ENCODE measurements at places on chromosomes 2 and 18.

DNA sequence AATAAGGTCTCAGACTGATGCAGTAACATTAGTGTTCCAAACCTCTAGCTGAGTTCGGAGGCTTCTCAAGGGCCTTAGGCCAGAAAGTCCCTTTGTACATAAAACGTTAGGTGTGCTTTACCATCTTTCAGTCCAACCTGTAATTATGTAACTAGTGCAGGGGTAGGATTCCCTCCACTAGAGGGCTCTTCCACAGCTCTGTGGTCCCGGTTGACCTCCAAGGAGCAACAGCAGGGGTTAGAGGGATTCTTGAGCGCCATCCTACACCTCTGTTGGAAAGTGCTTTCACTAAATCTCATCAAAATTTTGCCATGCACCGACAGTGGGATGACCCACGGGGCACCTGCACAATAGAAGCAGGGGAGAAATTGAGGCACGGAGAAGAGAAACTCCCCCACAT lies 155.8 kb upstream of the LRP1B start:
- no peak for DNase-seq

- DNase-seq, result no peak
These were observed 22.7 kb upstream of the MYO1B start for GRCh38 chr2:191222507-191222906.

DNA sequence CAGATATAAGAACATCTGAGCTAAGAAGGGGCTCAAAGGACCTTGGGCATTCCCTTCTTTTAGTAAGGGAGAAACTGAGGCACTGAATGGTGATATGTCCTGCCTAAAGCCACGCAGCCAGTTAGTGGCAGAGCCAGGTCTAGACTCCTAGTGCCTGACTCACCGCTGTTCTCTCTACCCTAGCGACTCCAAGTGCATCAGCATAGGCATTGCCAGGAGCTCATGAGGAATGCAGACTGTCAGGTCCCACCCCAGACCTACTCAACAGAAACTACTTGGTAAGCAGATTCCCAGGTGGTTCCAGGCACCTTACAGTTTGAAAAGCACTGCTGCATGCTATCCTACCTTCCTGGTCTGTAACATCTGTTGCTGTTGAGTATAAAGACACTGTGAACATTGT lies 158.9 kb downstream of the MSH2 start:
- DNase-seq, result no peak

GRCh38 chr18:79962835-79963657 lies 1.4 kb upstream of the HSBP1L1 start:
- no peak for DNase-seq

DNA sequence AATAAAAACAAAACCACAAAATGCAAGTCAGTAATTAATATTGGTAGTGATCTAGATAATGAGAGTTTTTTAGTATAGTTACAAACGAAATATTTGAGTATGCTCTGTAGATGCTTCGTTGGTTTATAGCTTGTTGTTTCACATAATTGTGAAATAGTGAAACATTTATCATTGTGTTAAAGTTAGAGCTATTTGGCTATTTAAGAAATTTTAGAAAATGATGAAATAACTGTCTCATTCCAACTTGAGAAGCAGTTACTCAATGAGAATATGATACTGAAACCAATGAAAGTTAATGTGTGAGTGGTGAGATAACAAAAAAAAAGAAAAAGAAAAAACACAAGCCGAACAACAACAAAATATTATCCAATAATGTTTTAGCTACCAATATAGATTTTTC lies 475.6 kb upstream of the ZEB2 start:
- no peak for DNase-seq

GRCh38 chr2:228681426-228681825 lies 499.9 kb upstream of the SPHKAP start:
- no peak for DNase-seq

GRCh38 chr2:99852956-99853355 lies 289.4 kb downstream of the AFF3 start:
- no peak for DNase-seq

DNA sequence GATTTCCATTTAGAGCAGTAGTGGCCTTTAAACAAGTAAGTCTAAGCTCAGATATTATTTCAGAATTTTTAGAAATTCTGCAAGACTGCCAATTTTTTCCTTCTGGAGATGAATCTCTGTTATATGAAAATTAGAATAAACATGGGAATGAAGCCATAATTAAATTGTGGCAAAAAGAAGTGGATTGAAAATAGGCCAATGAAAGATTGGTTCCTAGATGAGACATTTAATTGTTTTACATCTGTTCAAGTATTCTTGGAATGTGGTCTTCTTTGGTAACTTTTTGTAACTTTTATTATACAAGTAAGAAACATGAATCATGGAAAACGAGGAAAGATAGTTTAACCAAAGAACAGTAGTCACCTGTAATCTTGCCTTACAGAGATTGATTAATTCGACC lies 10.3 kb downstream of the CAD start:
- no peak for DNase-seq

- peak; percentile 17 for DNase-seq
These were observed 182.7 kb downstream of the RPIA start for GRCh38 chr2:88874063-88874657.

DNA sequence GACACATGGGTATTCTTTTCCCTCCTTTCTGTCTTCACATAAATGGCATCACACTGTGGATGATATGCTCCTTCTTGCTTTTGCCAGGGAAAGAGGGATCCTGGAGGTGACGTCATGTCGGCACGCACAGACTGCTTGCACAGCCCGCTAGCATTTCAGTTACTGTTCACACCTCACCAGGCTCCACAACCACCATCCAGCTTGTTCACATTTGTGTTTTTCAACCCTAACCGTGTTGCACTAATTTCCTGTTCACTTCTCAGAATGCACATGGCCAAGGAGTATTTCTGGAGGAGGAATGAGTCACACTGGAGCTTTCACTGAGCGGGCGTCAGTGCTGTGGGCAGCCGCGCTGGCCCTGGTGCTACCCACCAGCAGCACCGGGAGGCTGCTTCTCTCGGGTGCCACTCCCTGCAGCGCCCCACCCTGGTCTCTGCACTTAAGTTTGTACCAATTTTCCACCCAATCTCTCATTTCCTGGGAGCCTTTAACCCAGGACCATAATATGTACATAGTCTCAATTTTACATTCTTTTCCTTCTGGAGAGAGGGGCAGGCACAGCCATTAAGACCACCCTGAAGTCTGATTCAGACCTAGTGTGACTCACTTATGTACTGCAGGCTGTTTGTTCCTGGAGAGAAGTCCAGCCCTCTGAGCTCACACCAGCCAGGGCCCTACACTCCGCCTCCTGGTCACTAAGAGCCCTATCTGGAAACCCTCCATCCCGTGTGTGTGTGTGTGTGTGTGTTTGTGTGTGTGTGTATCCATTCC lies 65.1 kb downstream of the MBP start:
- DNase-seq, result peak; percentile 68

DNA sequence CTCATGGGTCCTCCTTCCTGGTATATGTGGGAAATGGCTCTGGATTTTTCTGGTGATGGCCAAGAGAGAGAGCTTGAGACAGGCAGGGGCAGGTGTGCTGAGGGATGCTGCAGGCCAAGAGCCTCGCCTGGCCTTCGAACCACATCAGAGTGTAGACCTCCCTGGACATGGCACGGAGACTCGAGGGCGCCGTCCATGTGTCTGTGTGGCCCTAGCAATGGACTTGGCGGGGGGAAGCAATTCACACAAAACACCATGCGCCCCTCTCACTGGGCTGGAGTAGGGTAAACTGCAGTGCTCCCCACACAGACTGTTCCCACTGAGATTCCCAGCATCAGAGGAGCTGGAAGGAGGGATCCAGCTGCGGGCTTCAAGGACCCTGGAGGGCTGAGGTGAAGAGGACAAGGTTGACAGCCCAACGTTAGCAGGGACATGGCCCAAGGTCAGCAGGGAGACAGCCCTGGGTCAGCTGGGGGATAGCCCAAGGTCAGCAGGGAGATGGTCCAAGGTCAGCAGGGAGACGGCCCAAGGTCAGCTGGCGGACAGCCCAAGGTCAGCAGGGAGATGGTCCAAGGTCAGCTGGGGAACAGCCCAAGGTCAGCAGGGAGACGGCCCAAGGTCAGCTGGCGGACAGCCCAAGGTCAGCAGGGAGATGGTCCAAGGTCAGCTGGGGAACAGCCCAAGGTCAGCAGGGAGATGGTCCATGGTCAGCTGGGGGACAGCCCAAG lies 75.4 kb upstream of the HDAC4 start:
- DNase-seq, result no peak

DNA sequence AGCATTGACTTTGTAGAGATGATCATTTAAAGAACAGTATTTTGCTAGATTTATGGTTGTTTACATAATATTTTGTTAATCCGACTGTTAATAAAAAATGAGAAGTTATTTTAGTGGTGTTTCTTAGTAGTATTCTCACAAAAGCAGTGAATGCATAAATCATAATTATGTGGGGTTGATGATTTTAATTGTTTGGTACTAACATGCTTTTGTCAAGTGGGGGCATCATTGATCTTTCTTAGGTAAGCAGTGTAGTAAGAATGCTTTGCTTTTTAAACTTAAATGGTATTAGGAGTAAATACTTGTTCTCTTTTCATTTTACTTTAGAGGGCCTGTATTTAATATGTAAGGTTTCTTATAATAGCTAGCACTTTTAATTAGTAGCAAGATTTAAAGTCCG lies 109.2 kb upstream of the OTX1 start:
- no peak for DNase-seq

- DNase-seq, result no peak
These were observed at the start of gene FRZB for GRCh38 chr2:182866461-182867406. TSS of gene FRZB (minus strand) at chr2:182866637. CDS start at chr2:182866552, 85 bp downstream.

DNA sequence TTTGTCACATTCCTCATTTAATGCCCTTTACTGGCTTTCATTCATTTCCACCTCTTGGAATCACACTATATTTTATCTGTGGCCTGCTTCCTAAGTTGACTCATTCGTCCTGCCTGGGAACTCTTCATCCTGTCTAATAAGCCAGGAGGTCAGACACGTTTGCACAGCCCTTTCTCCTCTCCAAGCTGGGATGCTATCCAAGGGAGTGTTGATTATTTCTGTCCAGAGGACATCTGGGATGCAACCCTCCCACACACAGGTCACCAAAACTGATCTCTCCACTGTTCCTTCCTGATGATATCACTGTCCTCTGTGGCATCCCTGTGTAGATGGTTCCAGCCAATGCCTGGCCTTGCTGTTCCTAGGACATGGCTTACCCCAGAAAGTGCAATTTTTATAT lies 79.8 kb upstream of the NOSTRIN start:
- DNase-seq, result no peak

- DNase-seq, result no peak
These were observed 177.9 kb downstream of the ANTXR1 start for GRCh38 chr2:69190743-69191404.

- DNase-seq, result no peak
These were observed 2.7 kb upstream of the VWA3B start for GRCh38 chr2:98084151-98084868.

DNA sequence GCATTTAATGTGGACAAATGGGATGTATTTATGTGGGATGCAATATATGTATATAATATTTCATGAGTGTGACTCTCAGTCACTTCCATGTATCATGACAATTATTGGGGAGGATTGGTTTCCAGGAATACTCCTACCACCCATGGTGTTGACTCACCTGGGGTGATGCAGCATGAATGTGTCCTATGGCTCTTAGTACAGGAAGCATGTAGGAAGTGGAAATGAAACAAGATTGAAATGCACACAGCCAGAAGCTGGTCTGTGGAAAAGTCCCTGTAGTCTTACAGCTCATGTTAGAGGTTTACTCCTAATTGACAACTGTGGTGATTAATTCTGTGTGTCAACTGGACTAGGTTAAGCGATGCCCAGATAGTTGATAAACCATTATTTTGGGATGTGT lies 89.3 kb upstream of the HAAO start:
- DNase-seq, result no peak

- no peak for DNase-seq
These were observed 55.4 kb downstream of the FAM171B start for GRCh38 chr2:186749219-186749618.

DNA sequence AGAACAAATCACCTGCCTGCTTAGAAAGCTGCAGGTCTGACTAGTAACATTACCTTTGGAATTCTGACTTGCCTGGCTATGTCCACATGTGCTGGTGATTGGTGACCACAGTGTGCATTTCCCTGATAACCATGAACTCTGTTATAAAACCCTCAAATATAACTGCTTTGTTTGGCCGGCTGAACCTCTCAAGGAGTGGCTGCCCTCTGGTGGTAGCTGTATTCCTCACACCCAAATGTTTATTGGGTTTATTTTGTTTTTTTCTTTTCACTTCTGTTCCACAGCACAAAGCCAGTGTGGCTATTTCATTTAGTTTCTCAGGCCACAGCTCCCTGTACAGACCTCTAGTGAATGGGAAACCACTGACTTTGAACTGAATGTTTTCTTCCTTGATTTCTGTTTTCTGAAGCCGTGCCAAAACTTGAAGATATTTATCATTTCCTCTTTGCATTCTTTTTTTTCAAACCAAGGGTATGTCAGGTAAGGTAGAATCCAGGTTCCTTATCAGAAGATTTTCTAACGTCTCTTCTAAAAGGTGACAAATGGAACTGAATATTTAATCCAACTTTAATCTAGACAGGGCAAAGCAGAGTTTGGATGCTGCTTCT lies 549.0 kb upstream of the VRK2 start:
- DNase-seq, result no peak

- DNase-seq, result no peak
These were observed 116.4 kb upstream of the NYAP2 start for GRCh38 chr2:225282858-225283710.

DNA sequence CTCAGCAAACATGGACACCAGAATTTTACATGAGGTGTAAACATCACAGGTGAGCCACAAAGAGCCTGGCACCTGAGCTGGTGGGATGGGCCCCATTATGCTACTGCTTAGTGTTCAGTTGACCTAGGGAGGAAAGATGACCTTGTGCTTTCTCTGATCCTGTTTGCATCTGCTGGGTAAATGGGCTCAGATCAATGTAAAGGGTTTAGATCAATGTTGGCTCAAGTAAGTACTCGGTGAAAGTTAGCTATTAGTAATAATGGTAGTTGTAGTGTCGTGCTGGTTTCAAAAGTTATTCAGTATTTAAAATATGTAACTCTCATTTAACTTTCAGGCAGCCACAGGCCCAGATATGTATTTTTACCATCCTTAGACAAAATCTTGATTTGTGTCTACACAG lies 19.8 kb downstream of the ABHD3 start:
- no peak for DNase-seq

DNA sequence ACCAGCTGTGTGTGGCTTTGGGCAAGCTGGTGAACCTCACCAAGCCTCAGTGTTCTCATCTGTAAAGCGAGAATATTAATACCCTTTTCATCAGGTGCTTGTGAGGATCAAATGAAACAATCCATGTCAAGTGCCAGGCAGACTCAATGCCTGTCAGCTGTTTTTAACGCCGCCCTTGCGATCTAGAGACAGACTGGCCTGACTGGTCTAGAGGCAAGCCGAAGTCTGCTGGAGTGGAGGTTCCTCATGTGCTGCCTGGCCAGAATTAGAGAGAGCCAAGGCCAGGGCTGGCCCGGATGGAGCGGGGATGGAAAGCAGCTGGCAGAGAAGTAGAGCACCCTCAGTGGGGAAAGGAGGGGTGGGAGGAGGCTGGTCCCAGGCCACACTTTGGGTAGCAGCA lies 74.5 kb upstream of the B3GNT7 start:
- DNase-seq, result no peak

DNA sequence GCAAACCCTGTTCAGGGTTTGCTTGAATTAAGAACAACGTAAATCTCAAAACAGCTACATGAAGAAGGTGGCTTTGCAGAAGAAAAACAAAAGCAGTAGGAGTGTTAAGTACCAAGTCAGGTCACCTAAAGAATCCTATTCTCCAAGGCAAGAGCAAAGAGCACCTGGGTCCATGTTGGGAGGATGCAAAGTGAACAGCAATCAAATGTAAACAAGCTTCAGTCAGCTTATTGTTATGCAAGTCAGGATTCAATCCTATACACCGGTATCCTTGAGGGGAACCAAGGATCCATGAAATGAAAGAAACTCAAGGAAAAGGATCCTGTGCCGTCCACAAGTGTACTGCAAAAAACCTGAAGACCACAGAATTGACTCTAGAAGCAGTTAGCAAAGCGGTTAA lies 261.0 kb upstream of the DDX18 start:
- no peak for DNase-seq

All from activated T-helper 2 cell treated with anti-CD3 and anti-CD28 coated beads, Interferon-gamma antibody, Interleukin-2, Interleukin-4, amounts not matched to agents 10 μg/mL and 5 μg/mL and 100 μg/mL, durations not matched to agents 14 hours and 24 hours and 36 hours (primary cell).